ENCODE measurements at places on chromosomes 7 and 10.
A peak's percentile ranks its signal among the peaks of the same experiment; 100 is the strongest.

- no peak for DNase-seq
These were observed 7.5 kb downstream of the EPHB6 start for GRCh38 chr7:142862351-142862750.

GRCh38 chr7:147570390-147570789 is 1020.2 kb upstream of the C7orf33 start:
- DNase-seq = no peak

GRCh38 chr10:17655567-17656146 is 11.7 kb downstream of the STAM start:
- peak; percentile 49 for DNase-seq

DNA sequence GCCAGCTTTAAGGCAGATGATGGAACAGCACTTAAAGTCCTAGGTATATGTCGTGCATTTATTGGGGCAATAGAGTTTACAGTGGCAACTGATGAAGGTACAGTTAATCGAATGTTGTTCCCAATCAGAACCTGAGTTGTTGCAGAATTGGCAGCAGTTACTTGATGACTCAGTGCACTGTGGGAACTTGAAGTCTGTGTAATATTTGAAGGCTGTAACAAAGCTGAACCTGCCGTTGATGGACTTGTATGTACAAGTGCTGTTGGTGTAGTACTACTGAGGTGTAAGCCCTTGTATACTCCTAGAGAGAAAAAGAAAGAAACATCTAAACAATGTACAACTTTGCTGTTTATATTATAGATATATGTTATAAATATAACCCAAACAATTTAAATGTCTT is 75.3 kb downstream of the EPC1 start:
- DNase-seq = no peak

DNA sequence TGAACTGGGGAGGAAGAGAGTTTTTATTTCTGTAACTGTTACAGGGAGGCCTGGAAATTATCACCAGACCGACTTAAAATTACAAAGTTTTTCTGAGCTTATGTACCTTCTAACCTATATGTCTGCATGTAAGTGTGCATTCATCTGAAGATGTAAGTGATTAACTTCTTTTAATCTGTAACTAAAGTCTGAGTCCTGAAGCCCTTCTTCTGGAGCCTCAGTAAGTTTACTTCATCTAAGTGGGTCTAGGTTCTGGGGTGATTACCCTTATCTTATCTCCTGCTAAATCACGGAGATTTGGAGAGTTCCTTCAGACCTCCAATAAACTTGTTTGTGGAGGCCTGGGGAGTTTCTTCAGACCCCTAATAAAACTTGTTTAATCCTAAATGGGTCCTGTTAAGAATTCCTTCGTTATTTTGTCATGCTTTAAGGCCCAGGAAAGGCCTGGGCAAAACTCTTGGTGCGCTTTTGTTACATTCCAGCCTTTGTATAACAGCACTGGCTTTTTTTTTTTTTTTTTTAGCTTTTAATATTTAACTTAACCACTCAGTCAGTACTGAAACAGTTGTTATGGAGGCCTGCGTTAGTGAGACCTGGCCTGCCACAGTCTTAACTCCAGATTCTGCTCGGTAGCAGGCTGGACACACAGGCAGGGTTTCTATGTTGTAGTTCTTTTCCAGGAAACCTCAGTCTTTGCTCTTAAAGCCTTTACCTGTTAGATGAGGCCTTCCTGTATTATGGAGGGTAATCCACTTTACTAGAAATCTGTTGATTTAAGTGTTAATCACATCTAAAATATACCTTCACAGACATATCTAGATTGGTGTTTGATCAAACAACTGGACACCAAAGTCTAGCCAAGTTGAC is 33.0 kb downstream of the TPST1 start:
- no peak for DNase-seq

GRCh38 chr10:32937911-32938424 is 20.1 kb downstream of the ITGB1 start:
- DNase-seq = no peak

- DNase-seq = no peak
These were observed 6.9 kb downstream of the BAZ1B start for GRCh38 chr7:73515178-73515577.

DNA sequence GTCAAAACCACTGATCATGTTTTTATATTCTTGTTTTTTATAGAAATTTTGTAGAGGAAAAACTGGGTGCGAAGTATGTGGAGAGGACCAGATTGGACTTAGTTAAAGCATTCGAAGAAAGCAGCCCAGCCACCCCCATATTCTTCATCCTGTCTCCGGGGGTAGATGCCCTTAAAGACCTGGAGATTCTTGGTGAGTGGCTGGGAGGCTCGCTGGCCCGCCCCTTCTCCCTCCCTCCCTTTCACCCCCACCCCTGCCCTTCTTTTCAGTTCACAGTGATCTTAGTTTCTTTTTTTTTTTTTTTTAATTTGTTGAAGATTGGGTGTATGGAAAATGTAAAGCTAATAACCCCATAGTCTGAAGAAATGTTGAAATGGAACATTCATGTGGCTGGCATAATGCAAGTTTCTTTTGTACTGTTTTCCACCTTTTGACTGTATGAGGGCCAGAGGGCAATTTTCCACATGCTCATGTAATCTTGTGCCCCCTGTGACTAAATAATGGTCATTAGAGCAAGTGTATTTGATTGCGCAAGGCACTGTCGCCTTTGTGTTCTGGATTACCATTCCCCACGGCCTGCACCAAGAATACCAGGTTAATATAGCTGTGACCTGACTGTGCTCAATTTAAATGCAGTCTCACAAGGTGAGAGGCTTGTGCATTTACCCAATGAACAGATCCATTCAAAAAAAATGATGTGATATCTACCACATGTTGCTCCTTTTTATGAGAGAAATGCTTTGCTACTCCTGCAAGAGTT is 77.7 kb downstream of the CDCA7L start:
- DNase-seq = no peak

DNA sequence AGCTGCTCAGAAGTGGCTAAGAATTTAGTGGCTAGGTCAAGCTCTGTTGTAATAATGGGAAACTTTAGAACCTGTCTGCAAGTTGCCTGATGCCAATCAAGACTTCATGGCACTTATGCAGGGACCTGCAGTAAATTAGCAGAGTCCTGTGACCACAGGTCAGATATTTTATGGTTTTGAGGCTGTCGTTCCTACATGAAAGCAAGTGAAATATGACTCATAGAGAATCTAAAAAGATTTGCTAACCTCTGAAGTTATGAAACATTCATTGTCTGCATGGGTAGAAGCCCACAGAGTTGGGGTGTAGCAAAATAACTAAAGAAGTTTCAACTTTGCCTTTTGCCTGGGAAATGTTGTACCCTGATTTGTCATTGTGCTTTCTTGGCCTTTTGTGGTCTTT is 32.3 kb downstream of the SLC39A12 start:
- DNase-seq = no peak

DNA sequence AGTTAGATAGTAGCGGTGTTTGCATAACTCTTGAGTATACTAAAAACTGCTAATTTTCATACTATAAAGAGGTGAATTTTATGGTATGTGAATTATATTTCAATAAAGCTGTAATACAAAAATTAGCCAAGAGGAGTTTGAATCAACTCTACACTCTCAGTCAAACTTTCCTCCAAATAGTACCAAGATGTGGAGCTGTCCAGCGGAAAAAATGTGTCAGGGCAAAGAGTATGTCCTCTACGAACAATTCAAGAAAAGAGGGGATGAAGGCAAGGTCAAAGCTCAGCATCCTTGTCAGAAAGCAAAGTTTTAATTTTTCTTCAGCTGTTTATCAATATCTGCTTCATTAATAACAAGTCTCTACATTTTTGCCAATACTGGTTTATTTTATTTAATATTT is 51.8 kb upstream of the CDC14C start:
- DNase-seq = no peak

GRCh38 chr10:132102071-132102716 is 36.4 kb downstream of the JAKMIP3 start:
- DNase-seq = no peak

- DNase-seq = no peak
These were observed 1.0 kb upstream of the PRKAR2B start for GRCh38 chr7:107043491-107043890.

DNA sequence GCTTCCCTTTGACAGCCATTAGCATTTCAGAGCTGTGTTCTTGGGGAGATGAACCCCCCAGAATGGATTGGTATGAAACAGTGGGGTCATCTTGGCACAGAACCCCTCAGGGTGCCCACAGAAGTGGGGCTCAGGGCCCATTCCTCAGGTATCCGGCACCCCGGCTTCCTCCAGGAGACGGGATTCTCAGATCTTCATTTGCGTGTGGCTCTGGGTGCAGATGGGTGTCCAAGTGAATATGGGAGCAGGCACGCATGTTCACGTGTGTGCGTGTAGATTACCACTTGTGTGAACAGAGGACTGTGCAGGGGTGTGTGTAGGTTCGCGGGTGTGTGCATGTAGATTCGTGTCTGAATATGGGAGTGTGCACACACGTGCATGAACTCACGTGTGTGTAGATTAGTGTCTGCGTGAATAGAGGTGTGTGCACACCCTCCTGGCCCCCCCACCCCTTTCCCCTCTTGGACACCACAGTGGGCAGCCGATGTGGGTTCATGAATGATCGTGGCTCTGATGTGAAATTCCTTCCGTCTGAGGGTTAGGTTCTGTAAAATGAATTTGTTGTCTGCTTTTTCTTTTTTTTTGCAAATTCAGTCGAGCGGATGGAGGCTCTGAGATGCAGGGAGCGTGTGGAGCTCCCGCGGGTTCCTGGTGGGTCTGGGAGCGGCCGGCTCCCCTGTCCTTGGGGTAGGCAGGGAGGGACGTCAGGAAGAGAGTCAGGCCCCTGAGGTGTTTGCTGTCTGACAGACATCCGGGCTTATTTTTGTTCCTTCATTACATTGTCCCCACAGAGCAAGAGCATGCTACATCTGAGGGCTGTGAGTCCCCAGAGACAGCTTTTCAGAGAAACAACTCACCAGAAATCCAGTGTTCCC is 7.4 kb downstream of the ELFN1 start:
- no peak for DNase-seq

GRCh38 chr7:103001210-103001609 is 73.4 kb downstream of the FBXL13 start:
- no peak for DNase-seq

DNA sequence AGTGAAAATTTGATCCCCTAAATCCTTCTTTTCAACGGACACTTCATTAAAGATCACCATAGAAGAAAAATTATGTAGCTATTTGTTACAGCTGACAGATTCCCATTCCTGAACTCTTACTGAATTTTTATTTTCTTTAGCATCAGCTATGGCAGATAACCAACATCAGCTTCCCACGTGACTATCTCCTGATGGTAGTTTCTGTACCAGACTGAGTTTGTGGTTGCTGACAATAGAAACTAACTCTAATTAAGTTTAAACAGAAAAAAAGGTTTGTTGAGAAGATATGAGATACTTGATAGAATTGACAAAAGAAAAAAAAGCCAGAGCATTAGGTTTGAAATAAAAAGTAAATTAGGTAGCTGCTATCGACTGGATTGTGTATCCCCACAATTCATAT is 101.8 kb downstream of the DYNC1I1 start:
- DNase-seq = no peak

- DNase-seq = no peak
These were observed 67.2 kb upstream of the POT1 start for GRCh38 chr7:124996778-124997177.

DNA sequence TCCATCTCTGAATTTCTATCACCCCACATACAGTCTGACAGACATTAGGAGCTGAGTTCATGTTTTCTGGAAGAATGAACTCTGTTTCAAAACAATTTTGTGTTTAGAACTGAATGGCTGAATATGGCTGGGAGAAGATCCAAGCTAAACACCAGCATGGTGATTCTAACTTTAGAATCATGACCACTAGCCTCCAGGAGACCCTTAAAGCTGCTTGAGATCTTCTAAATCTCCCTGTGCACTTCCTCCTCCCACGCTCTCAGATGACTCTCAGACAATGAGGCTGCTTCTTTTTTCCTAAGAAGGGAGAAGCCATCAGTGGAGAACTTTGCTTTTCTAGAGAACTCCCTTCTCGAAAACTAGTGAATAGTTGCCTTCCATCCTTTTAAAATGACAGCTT is 711.2 kb downstream of the GRID1 start:
- DNase-seq = no peak

DNA sequence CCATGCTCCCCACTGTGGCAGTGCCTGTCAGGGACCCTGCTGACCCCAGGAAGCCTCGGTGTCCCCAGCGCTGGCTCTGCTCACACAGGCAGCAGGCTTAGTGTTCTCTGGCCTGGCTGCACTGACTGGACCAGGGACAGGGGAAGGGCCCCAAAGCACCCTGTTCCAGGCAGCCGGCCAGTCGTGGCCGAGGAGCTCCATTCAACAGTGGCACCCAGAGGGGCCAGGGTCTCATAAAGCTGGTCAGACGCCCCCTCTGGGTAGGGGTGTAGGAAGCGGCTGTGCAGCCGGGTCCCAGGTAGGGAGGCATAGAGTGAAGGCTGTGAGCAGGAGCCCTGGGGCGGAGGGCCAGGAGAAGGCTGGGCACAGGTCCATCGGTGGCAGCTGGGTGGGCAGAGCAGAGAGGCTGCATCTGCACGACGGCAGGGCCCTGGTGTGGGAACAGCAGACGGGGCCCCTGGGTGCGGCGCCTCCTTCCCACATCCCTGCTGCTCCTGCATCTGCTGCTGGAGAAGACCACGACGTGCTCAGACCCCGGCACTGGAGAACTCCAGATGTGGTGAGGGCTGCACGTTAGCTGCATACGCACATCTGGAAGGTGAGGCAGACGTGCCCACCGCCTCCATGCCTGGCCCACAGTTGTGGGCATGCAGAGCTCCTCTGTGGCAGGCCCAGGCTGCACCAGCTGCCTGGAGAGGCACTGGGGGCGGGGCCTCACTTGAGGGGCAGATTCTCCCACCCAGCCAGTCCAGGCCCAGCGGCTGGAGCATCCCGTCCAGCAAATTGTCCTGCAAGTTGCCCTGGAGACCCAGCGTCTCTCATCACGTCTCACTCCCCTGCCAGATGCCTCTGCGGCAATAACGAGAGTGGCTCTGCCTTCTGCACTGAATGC is 25.1 kb downstream of the MNX1 start:
- no peak for DNase-seq

- DNase-seq = no peak
These were observed 165.4 kb upstream of the RNF32 start for GRCh38 chr7:156475179-156475578.

GRCh38 chr10:80474941-80475340 is 20.8 kb downstream of the TSPAN14 start:
- no peak for DNase-seq

GRCh38 chr7:124364283-124364682 is 331.4 kb upstream of the TMEM229A start:
- no peak for DNase-seq

- no peak for DNase-seq
These were observed 102.3 kb downstream of the NPSR1 start for GRCh38 chr7:34760271-34760670.

- no peak for DNase-seq
These were observed 147.8 kb upstream of the KLF14 start for GRCh38 chr7:130881799-130882141.

All from B cell (primary cell).